ENCODE measurements at places on chromosomes 7 and 10.

GRCh38 chr7:113301983-113302382, 183.6 kb upstream of the SMIM30 start:
- no peak for DNase-seq

DNA sequence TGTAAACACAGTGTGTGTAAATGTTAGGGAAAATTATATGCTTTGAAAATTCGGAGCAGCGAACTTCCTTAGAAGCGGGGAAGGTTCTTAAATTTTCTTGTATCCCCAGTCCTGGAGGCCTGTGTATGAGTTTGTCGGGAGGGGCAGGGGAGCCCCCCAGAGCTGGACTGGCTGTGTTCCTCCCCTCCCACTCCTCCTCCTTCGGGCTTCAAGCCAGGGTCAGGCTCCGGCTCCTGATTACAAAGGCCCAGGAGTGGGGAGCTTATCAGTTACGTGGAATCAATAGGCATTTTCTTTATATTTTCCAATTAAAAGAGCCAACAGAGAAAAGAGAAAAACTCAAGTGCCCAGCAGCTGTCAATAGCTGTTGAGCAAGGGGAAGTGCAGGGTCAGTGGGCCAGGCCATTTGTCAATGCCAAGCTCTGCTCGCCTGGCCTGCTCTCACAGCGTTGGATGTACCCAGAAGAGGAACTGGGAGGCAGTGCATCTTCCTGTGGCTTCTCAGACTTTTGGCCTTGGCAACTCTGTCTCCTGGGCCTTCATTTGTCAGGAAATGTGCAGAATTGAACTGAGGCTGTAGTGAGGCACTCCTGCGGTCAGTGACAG, 156.9 kb upstream of the PCBD1 start:
- DNase-seq: no peak

GRCh38 chr7:119984247-119984646, 288.7 kb upstream of the KCND2 start:
- no peak for DNase-seq

DNA sequence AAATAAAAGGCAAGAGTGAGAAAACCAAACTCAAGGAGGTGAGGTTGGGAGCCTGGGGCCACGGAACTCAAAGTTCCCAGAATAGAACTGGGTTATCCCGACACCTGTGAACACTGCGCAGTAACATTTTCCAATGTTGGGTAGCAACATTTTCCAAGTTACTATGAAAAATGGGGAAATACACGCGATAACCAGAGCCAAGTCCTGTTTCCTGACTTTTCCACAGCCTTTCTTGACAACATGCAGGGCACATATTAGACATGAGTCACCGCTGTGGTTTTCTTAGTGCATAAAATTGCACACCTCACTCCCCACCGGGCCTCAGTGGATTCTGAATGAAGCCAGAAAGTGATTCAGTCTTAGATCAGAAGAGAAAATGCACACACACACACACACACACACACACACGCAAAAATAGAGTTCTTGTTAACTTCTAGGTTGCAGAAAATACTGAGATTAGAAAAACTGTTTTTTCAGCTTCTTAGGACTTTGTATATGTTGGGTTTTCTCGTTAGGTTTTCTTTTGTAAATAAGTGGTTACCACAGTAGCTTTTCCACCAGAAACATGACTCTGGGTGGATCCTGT, 70.0 kb downstream of the CAMK1D start:
- DNase-seq: peak; percentile 82

DNA sequence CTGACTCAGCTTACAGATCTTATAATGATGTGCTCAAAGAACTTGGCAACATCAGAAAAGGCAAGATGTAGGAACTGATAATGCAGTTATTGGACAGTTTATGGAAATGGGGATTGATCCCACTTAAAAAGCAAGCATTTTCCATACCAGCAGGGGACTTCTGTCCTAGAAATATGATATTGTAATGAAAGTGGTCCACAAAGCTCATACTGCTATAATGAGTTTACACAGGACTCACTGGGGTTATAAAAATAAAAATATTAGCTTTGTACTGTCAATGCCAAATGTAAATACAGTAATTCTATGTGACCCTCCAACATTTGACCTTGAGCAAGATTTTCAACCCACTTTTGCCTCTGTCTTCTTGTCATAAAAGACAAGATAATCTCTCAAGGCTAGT, 145.5 kb upstream of the SEM1 start:
- no peak for DNase-seq

- DNase-seq: no peak
Measured at GRCh38 chr7:139950881-139951525, 111.7 kb downstream of the PARP12 start.

DNA sequence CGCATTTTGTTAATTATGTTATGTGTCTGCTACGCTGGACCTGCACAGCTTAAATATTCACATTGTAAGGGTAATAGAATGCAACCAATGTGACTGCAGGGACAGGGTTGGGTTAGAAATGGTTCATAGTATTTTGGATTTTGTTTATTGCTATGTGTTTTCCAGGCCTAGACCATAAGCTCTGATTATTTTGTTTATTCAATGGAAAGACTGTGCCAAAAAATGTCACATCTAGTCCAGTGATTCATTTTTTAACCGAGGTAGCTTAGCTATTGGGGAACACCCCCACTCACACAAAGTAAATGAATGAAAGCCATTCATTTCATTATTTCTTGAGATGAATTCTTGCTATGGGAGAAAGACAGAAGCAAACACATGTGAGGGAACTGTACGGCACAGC, 516.5 kb upstream of the ANKRD30A start:
- no peak for DNase-seq

DNA sequence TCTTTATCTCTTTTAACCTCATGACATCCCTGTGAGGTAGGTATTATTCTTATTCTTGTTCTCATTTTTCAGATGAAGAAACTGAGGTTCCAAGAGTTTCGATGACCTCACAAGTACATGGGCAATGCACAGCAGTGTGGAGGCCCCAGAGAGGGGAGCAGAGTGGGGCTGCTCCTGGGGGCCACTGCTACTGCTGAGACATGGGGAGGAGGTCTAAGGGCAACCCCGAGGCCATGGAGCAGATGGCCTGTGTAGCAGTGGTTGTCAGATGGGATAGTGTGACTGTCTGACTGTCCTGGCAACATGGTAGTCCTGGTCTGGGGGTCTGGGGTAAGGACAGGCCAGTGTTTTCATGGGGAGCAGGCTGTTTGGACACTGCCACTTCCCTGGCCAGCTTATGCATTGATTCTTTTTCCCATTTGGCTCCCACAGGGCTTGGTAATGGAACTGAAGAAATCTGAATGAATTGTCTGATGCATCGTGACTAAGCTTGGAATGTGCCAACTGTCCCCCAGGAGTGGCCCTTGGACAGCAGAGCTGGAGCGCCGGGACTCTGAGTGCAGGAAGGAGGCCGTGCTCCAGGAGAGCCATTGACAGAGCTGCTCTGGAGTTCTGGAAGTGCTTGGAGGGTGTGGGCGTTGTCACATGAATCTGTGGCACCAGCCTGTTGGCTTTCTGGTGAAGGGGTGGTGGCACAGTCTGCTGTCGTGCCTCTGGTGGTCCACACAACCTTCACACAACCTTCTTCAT, 40.9 kb downstream of the ADRA2A start:
- DNase-seq: no peak

GRCh38 chr10:49325916-49326783, 27.2 kb downstream of the C10orf71 start:
- no peak for DNase-seq

DNA sequence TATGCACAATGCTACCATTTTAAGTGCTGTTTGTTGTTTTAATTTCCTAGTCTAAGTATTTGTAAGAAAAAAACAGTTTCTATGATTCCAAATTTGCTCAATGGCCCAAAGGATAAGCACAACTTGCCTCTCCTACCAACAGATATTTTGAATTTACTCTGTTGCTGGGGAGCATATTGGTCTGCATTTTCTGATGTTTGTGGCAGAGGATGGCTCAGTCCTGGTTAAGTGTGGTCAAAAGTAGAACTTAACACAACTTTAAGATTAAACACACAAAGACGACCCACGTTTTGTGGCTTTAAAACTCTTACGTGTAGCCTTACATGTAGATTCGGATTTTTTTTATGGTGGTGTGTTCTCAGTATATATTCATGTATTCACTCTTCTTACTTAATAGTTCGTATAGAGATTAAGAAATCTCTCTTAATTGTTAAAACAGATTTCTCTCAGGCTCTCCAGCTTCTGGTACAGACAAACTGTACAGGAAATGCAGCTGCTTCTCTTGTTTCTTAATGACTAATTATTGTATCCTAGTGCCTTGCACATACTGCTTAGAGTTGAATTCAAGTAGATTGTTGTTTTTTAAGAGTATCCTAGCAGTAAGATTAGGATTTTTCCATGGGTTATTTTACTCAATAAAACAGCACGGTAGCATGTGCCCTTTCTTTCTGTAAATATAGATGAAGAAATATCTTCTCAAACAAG, 86.2 kb downstream of the GPR85 start:
- DNase-seq: no peak

GRCh38 chr10:43026039-43026973, 50.6 kb upstream of the RET start:
- peak; percentile 86 for DNase-seq

GRCh38 chr7:23687011-23687410, 7.0 kb downstream of the FAM221A start:
- no peak for DNase-seq

DNA sequence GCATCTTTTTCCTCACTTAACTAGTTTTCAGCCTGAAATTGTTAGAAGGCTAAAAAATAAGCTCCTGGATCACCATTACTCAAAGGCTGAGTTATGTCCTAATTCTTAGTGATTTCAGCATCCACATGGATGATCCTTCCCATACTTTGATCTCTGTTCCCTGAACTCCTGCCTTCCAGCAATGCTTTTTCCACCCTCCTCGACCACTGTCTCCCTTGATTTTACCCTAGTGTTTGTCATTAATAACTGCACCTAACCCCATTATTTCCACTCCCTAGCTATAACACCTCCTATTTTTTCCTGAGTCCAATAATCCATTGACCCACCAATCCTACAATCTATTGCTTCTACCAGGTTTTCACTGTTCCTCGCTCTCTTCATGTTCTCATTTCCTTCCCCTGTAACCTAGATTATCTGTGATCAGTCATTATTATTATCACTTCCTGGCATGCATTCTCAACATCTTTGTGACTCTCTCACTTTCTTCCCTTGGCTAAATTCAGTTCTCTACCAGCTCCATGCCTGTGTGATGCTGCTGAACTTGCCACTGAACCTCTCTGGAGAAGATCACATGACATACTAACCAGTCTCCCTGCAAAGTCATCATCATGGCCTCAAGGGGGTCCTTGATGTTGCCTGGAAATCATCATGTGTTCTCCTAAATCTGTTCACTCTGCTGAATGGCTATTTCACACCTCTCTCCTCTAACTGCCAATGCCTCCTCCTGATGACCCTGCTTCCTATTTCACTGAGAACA, 6.5 kb upstream of the CALU start:
- no peak for DNase-seq

- no peak for DNase-seq
Measured at GRCh38 chr10:85612833-85613232, 753.8 kb downstream of the GRID1 start.

DNA sequence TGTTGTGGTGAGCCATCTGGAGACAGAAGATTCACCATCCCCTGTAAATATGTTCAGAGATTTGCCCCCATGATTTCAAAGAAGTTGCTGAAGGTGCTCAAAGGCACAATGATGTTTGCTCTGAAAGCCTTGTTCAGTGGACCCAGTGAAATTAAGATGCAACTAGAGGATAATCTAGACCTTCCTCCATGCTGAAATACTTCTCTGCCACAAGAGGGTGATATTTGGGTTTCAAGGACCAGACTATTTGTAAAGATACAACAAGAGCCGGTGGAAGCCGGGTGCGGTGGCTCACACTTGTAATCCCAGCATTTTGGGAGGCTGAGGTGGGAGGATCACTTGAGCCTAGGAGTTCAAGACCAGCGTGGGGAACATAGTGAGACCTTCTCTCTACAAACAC, 13.5 kb upstream of the MSRB2 start:
- DNase-seq: no peak

GRCh38 chr7:111844904-111845671, 282.8 kb upstream of the IMMP2L start:
- DNase-seq: no peak

DNA sequence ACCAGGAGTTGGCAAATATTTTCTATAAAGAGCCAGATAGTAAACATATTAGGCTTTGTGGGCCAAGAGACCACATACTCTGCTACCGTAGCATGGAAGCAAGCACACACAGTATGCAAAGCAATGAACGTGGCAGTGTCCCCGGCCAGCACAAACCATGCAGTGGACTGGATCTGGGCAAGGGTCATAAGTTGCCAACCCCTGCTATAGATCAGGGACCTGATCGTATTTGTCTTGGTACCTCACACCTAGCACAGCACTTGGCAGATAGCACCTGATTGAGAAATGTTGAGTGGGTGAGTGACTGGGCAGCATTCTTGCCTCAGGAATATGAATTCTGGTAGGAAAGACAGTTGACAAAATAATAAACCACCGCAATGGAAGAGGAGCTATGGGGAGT, 331.9 kb downstream of the FGFR2 start:
- no peak for DNase-seq

DNA sequence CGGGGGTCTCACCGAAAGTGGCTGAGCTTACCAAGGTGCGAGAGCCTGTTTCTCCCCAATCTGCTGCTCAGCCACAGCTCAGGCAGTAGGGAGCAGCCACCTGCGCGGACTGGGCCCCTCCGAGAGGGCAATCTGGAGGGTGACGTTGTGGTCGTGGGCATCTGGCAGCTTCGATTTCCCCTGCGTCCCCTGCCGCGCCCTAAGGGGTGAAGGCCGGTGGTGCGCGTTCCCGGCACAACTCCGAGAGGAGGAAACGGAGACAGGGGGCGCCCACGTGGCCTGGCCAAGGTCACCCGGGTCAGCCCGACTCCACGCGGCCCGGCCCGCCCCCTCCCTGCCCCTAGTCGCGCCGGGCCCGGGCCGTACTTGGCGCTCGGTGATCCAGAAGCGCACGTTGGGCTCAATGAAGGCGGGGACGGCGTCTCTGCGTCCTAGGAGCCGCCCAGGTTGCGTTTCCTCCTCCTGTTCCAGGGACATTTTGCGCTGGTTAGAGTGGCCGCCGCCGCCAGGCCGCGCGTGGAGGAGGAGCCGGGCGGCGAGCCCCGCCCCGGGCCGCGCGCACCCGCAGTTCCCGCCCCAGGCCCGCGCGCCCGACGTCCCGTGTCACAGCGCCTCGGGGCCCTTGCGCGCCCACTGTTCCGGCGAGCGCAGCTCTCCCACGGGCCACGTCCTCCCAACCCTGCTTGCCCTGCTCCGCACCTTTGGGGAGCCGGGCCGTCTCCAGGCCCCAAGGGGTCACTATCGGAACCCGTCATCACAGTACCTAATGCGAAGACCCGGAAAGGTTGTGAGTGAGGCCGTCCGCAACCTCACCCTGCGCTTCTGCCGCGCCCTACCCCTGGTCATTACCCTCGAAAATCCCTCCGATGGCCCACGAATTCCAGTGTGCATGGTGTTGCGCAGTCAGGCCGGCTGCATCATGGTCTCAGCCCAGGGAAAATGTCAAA, at the start of gene SFXN4:
Gene SFXN4 (minus strand): TSS at position 544 of the 947 bp plus-strand sequence. CDS start 67 bp downstream, at position 477.
- no peak for DNase-seq

GRCh38 chr7:292826-293225, 2.9 kb downstream of the FOXL3 start:
- no peak for DNase-seq

GRCh38 chr7:81527651-81528050, 242.2 kb downstream of the HGF start:
- no peak for DNase-seq
